ENCODE measurements at places on chromosomes 5 and 9. TPM values are rescaled to one million over a fixed set of nuclear protein-coding genes. Genes with fewer than 3 reads are reported as not detected.

ZNF300 gene
- 1.1 TPM for total RNA-seq

TMED7 gene
- 77.5 TPM for total RNA-seq

CCNO gene
- total RNA-seq = not detected

DMGDH gene
- total RNA-seq = 2.4 TPM

OTULINL gene
- 3.8 TPM for total RNA-seq

TMEM215 gene
- total RNA-seq = not detected

GALNT12 gene
- total RNA-seq = 0.55 TPM
